Naive B cell (primary cell): ENCODE measurements at places on chromosomes 13 and 19.

DNA sequence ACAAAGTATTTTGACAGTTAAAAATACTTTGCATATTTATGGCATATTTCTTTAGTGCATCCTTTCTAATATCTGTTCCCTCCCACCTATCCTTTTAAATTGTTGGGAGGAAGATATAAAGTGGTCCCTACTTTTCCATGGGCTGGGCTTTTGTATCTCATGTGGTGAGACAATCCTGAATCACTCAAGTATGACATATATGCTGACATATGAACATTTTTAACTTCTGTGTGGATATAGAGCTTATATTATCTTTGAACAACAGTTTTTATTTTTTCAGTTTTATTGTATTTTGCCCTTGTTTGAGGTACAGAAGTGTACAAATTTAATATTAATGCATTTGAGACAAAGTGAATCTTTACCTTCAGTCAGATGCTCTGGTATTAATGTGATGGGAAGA is 3.4 kb downstream of the ZMYM2 start:
- DNase-seq, result no peak

- no peak for DNase-seq
These were observed 574.8 kb downstream of the IRS2 start for GRCh38 chr13:109211616-109212015.

DNA sequence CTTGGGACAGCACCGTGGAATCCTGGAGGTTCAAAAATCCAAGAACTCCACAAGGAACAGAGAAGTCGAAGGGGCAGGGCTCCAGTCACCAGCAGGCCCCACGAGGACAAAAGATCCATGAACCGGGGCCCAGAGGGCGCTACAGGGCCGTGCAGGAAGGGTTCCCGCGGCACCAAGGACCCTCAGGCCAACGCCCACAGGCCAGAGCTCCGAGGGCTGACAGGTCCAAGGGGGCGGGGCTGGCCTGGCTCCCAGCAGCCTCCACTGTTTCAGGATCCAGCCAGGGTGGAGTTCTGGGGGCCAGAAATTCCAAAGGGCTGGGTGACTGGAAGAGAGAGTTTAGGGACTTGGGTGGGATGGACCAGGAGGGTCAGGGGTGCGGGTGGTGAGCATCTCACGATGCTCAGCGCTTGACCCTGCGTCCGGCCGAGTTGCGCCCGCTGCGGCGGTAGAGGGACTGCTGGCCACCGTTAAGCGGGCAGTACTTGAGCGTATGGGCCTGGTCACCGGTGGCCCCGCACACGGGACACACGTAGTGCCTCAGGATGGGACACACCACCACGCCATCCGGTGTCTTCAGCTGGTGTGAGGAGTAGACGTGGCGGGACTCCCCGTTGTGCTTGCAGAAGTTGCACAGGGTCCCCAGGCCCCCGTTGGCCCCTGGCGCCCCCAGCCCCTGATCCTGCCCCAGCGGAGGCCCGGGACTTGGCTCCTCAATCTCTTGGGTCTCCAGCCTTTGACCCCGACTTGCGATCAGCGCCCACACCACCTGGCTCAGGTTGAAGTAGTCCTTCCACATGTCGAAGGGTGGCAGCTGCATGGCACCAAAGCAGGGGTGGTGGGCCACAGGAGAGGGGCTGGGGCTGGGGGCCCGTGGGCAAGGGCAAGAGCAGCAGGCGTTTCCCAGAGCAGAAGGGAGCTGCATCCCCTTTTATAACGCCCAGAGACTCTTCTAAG is at the start of gene NANOS2:
NANOS2 (minus strand) TSS at position 905 of the 957 bp plus-strand sequence; CDS start at position 820, 85 bp downstream.
- DNase-seq, result no peak

- peak; percentile 3 for DNase-seq
These were observed 111.0 kb upstream of the KL start for GRCh38 chr13:32905063-32905863.

- DNase-seq, result no peak
These were observed 8.9 kb downstream of the STXBP2 start for GRCh38 chr19:7645656-7646425.

GRCh38 chr13:73715911-73716510 is 418.2 kb downstream of the KLF12 start:
- DNase-seq, result no peak

DNA sequence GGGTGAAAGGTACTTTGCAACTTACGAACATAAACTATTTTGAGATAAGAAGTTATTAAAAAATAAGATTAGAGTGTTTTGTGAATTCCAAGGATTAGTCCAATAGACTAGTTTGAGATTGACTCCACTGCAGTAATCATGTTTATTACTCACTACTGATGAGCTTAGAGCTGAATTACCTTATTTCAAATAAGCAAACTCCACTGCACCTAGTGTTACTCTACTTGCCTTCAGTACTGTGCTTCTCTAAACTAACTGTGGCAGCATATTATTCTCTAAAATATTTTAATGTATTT is 111.7 kb downstream of the MIPEP start:
- no peak for DNase-seq

DNA sequence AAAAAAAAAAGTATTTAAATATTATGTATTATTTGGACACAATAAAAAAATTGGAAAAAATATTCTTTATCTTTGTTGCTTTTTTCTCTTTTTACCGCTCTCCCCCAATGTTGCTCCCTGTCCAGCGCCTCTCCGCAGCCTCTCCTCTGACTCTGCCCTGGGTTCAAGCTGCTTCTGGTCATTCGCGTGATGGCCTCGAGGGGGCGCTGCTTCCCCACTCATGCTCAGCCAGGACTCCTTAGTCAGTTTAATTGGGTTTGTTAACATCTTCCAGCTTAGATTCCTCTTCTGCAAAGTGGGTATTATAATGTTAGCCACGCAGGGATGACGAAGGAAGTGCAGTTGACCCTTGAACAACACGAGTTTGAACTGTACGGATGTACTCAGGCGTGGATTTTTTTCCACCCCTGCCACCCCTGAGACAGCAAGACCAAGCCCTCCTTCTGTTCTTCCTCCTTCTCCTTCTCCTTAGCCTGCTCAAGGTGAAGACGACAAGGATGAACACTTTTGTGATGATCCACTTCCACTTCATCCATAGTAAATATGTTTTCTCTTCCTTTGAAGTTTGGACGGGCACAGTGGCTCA is 4.9 kb upstream of the NWD1 start:
- peak; percentile 48 for DNase-seq

DNA sequence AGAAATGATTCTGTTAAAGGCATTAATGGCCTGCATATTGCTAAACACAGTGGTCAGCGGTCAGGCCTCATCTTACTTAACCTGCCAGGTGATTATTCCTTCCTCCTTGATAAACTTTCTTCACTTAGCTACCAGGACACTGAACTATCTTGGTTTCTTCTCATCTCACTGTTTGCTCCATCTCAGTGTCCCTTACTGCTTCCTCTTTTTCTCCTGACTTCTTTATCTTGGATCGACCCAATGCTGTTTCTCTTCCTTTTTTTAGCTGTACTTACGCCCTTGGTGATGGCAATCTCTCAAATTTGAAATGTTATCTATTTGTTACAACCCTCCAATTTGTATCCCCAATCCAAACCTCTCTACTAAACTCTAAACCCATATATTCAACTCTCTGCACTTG is 7.8 kb upstream of the CLC start:
- DNase-seq, result no peak

GRCh38 chr13:53920916-53921315 is 892.3 kb downstream of the OLFM4 start:
- DNase-seq, result no peak

GRCh38 chr13:20177049-20177831 is 15.5 kb downstream of the GJB2 start:
- DNase-seq, result no peak

DNA sequence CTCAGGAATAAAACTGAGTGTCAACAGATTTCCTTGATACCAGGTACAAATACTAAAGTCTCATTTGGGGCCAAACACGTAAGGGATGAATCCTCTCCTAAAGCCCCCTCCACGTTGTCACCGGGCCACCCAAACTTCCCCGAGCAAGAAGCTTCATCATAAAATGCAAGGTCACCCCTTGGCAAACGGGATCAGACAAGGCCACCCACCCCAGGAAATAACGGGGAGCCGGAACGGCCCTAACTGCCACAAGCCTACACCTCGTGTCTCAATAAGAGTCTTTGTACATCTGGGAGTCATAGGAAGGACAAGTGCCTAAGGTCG is 717 bp downstream of the EEF2 start:
- DNase-seq, result no peak

DNA sequence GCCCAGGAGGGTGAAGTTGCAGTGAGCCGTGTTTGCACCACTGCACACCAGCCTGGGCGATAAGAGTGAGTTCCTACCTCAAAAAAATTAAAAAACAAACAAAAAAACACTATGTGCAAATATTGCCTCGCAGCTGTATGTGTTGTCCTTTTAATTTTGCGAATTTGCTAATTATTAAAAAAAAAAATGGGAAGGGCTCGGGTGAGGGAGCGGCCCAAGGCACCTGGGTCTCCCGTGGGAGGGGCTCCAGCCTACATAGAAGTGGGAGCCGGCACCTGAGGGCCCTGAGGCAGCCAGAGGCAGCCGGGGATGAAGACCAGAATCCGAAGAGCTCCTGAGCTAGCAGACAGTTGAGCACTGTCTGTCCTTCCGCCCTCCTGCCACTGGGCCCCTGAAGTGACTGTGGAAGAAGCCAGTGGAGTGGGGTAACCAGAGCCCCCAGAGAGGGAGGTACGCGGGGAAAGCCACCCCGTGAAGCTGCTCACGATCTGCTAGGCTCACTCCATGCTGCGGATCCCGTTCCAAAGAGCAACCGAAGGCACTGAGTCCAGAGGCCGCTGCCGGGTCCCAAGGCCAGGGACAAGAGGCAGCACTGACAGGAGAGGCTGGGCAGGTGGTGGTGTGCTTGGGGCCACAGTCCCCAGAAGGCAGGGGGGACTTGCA is 6.5 kb downstream of the IZUMO4 start:
- DNase-seq, result no peak

- DNase-seq, result no peak
These were observed 137.5 kb downstream of the KCNRG start for GRCh38 chr13:50152655-50153309.

GRCh38 chr13:77994166-77994565 is 75.5 kb upstream of the EDNRB start:
- DNase-seq, result no peak

DNA sequence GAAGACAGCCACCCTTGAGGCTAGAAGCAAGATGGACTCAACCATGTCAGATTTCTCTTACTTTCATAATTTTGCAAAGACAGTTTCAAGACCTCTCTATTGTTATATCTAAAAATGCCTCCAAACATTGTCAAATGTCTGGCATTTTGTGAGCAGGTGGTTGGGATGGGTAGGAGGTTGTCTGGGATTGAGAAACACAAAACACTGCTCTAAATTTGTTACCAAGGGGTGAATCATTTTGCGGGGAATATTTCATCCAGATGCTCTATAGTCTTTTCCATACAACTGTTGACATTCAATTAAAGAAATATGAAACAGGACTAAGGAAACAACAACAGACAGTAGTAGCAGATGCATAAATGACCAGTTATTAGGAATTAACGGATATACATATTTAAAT is 208.2 kb downstream of the ITGBL1 start:
- DNase-seq, result no peak

DNA sequence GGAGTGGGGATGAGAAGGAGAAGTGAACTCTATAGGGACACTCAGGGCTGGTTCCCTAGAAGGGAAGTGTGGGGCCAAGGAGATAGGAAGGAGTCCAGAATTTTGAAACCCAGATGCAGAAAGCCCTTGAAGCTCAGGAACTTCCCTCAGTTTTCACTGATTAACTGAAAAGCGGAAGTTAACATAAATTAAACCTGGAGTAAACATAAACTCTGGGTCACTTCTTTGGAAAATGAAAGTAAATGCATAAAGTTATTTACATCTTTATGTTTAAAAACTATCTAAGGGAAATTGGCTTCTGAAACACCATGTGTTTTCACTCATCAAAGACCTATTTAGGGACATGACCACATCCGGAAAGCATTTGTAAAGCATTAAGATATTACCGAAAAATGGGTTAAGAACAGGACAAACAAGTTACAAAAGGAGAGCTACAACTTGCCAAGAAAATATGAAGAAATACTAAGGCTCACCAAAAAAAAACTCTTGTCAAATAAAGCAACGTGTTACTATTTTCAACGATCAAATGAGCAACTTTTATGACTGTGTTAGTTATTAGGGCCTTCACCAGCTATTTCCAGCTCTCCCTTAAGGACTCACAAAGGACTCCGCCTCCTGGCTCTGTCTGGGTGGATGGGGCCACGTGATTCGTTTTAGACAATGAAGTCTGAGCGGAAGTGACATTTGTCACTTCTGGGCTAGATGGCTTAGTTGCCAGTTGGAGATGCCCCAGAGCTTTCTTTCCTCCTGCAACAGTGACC is 439.1 kb upstream of the ZNF507 start:
- DNase-seq, result no peak

DNA sequence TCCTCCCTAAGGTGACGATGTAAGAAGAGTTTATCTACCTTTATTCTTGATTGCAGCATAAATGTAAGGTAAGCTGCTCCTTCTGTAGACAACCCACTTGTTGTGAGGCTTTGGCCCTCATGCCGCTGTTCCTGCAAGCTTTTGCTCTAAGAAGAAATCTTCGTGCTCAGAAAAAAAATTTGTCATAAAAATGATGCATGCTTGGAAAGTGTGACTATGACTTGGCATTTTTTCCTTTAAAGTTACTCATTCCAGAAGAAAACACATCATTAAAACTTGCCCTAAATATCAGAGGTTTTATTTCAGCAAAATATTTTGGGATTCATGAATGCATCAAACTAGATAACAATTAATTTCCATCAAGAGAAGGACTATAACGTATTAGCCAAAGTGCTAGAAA is 39.8 kb downstream of the KCTD12 start:
- DNase-seq, result no peak

DNA sequence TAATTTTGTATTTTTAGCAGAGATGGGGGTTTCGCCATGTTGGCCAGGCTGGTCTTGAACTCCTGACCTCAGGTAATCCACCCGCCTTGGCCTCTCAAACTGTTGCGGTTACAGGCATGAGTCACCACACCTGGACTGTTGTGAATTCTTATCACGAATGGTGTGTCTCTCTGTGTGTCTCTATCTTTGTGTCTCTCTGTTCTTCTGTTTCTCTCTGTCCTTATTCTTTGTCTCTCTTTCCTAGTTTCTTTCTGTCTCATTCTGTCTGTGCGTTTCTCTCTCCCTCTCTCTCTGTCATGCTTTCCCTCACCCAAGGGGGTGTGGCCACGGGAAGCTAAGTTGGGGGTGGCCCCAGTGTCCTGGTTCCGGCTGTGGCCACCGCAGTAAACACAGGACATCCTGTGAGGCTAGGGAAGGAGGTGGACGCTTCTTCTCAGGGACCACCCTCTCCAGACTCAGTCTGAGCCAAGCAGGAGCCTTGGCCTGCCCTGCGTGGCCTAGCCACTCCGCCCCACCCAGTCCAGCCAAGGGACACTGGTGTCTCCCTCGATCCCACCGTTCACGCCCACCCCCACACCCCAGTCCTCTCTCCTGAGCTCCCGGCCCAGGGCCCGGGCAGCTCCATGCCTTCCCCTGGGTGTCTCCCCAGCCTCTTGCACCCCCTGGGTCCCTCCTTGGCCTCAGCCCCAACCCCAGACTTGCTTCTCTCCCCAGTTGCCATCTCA is 3.9 kb upstream of the PRX start:
- DNase-seq, result no peak

DNA sequence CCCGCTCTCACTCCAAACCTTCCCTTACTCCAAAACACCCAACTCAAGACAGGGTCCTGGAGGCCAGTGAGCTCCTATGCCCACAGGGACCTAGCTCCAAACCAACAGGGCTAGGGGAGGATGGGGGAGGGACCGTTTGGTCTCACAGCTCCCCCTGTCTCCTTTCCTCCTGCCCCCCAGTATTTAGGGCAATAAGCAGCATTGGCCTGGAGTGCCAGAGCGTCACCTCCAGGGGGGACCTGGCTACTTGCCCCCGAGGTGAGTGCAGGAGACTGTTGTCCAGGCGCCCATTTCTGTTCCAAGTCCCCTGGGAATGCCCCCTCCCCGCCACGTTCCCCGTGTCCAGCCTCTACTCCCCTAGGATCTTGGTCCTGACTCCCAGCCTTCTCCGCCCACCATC is 792 bp downstream of the RETN start:
- DNase-seq, result no peak
